ENCODE measurements at places on chromosomes 7 and 10.
A peak's percentile ranks its signal among the peaks of the same experiment; 100 is the strongest.

DNA sequence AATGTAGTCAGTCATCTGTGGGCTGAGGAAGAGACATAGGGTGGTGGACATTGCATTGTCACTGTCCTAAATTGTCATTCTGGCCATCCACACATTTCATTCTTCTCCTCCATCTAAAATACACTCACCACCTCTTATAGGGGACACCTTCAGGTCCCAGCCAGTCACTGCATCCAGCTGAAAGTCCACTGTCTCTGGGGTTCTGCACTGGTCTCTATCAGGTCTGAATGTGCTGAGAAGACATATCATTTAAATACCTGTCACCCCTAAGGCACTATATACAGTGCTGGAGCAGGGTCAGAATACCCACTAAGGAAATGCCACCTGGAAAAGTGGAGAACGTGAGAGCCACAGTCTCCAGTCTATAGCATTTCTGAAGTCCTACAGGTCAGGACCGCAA is 29.6 kb downstream of the SH2D4B start:
- DNase-seq, result no peak

- DNase-seq, result no peak
Observed at GRCh38 chr7:106220307-106220706, 64.5 kb downstream of the NAMPT start.

DNA sequence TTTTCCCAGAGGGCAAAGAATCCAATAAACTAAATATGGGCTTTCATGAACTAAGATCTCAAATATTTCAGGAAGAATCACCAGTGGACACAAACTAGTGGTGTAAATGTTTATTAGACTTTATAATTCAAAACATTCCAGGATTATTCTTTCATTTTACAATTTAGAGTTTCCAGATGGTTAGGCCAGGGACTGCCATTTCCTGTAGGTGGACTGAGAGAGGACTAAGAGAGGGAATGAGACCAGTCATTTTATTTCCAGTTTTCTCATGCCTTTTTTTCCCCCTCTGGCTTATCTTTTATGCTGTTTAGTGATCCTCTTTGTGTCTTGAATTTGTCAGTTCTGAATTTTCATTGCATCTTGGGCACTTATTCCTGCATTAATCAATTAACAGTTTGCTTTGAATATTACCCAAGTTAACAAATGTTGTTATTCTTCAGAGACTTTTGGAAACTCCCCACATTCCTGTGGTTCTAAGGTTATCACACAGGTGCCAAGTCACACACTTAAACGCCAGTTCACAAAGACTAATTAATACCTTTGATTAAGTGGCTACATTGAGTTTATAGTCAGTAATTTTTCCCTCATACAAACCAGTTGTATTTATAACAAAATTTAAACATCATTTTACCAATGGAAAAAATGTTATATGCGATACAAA is 12.3 kb downstream of the CISD1 start:
- no peak for DNase-seq

- no peak for DNase-seq
Observed at GRCh38 chr7:18212308-18212707, 184.7 kb upstream of the PRPS1L1 start.

GRCh38 chr10:94678475-94678874 is 5.1 kb upstream of the CYP2C18 start:
- DNase-seq, result no peak

GRCh38 chr7:68152205-68152604 is 1155.6 kb downstream of the TYW1 start:
- DNase-seq, result no peak

DNA sequence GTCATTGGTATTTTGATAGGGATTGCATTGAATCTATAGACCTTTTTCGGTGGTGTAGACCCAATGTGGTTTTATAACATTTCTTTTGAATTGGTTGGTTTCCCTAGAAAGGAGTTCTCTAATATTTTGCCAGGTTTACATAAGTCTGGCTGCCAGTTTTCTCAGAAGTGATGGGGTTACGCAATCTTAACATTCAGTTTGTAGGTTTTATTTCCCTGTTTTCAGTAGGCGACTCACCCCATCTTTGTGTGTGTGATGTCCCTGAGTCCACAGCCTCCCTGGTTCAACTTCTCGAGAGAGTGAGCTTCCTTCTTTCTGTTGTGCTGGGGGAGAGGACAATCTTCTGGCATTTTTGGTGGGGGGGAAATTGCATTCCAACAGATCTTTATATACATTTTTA is 9.6 kb upstream of the KIF5B start:
- DNase-seq, result peak; percentile 4

DNA sequence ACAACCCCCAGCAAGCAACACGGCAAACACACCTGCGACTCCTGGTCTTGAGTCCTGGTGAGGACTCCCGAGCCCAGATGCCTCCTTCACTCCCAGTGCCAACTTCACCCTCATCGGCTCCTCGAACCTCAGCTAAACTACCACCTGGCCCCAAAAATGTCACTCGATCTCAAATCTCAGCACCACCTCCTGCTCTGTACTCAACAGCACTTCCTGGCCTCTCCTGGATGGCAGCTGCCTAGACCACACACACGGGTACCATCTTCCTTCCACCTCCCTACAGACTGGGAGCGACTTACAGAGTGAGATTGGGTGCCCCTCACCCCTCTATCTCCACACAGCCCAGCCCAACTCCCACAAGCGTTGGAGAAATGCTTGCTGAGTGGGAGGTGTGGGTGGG is 123.9 kb upstream of the MGMT start:
- no peak for DNase-seq

GRCh38 chr10:35340975-35341374 is 4.7 kb downstream of the CCNY start:
- DNase-seq, result no peak

DNA sequence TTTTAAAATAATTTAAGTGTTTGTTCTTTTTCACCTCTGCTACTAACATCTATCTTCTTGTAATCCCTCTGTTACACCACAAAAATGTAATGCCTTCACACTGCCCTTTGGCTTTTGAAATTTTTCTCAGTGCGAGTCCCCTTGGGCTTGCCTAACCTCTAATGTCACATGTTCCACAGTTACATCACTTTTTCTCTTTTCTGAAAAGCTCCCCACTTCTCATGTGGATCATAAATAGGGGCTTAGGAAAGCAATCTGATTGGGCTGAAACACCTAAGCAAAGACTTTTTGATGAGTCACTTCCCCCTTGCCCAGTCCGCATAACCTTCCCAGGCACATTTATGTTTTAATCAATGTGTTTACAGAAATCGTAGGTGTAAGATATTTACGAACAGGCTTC is 288.2 kb downstream of the IPMK start:
- no peak for DNase-seq

DNA sequence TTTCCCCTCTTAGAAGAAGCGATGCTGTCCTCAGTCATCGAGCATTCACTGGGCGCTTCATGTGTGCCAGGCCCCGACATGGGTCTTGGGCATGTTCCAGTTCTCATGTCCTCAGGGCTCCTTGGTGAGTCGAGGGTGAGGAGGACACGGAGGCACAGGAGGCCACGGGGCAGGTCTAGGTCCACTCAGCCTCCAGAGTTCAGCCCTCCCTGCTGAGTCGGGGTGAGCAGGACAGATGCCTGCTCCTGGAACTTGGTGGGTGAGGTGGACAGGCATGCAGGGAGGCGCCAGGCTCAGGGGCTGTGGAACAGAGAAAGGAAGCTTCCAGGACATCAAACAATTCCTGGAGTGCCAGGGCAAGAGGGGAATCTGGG is 87.4 kb downstream of the BMS1 start:
- DNase-seq, result no peak

DNA sequence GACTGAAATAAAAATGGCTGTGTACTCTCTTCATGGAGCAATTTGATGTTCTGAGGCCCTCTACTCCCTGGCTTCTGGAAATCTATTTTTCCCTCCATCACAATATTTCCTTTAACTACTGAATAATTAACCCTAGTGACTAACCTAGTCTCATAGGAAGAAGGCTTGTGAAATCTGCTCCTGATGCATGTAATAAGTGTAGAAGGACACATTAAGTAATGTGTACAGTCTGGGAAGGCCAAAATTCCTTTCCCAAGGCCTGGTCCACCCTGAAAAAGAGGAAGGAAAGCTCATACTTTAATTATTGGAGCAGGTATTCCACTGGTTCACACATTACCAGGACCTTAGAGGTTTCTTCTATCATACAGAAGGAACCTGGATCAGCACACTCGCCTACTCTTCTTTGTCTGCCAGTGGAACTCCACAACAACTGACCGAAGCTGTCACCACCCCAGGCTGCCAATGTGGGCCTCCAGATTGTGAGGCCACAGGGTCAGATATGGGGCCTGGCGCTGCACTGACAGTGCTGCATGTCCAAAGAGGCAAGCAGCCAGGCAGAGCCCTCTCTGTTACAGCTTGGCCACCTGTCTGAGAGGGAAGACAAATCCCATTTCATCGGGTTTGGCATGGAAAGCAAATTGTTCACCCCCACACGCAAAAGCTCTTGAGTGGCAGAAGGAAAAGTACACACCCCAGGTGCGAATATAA is 54.4 kb upstream of the FAM133B start:
- DNase-seq, result peak; percentile 33

DNA sequence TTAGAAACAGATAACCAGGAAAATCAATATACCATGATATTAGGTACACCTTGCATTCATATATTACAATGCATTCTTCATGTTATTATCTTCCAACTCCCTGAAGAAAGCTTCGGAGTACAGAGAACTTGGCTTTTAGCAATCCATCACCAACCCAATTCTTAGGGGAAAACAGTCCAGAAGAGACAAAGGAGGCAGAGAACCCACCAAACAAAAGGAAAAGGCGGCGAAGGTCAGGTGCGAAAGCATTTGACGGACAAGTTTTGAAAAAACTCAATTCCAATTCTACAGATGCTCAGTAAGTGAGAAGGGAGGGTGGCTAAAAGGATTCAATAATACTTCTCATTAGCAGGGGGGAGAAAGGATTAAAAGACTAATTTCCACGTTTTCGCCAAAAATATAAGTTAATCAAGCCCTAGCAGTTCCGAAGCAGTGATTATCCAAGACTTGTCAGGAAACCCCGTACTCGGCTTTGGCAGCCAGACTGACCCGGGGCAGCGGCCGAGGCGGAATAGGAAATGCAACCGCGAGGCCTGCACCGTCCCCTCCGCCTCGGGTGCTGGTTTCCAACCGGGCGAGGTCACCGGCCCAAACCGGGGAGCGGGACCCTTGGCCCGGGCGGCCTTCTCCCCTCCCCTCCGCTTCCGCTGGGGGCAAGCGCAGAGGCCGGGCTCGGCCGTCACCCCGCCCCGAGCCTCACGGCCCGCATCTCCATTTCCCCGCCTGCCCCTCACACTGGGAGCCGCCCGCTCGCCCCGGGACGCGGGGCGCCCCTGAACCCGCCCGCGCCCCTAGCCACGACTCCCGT is 747 bp downstream of the GDI2 start:
- peak; percentile 32 for DNase-seq

GRCh38 chr7:66110856-66111255 is 3.8 kb upstream of the CRCP start:
- no peak for DNase-seq

GRCh38 chr7:21443149-21443841 is 15.4 kb downstream of the SP4 start:
- DNase-seq, result no peak

- no peak for DNase-seq
Observed at GRCh38 chr7:75727881-75728593, 10.7 kb downstream of the HIP1 start.

- DNase-seq, result no peak
Observed at GRCh38 chr7:31054608-31055278, 2.6 kb downstream of the ADCYAP1R1 start.

DNA sequence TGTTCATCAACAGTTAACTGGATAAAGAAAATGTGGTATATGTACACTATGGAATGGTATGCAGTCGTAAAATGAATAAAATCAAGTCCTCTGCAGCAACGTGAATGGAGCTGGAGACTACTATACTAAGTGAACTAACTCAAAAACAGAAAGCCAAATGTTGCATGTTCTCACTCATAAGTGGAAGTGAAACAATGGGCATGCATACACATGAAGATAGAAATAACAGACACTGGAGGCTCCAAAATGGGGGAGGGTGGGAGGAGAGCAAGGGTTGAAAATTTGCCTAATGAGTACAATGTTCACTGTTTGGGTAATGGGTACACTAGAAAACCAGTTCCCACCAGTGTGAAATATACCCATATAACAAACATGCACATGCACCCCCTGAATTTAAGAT is 179.5 kb downstream of the ZWINT start:
- no peak for DNase-seq

DNA sequence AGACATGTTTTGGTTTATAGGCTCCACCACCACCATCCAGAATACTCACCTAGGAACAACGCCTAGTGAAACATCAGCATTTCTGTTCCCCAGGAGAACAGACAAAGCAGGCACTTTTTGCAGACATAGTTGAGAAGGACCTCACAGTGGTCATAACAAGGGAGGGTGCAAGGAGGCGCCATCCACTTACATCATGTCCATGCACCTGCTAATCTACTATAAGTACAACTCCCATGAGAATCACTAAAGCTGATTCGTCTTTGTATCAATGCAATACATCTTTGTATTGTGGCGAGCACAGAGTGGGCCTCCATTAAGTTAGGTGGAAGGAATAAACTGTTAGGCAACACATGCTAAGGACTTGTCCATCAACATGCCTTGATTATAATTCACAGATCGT is 207.1 kb downstream of the KCNMA1 start:
- DNase-seq, result no peak

DNA sequence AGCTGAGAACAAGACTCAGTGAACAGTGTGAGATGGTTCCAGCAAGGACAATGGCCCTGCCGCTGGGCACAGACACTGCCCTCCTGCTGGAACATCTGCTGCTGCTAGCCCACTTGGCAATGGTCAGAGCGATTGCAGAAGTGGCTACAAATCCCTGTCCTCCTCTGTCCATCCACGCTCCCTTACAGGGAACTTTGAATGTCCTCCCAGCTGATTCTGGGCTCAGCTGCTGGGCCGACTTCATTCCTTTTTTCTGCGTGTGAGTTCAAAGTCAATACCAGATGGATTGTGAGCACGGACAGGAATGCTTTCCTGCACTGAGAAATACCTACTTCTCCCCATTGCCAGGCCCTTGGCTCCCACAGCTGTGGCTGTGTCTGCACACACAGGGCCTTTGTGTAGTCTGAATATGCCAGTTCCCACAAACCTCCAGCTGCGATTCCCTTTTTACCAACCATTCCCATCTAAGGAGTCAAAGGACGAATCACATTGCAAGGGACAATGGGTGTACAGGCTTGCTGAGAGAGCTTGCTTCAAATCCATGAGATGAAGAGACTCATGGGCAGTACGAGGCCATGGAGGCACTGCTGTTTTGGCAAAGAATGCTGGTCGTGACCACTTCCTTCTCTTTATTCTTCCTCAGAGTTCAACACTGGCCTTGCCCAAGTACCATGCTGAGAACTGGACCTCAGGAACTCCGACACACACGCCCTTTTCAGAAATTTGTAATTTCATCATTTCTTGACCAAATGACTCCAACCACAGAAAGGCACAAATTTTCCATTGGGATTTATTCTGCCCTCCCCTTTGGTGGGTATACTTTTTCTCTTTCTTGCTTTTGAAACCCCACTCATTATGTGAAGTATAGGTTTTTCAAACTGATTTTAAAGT is 44.2 kb downstream of the BPGM start:
- DNase-seq, result peak; percentile 71

- DNase-seq, result no peak
Observed at GRCh38 chr10:131630772-131631258, 270.0 kb upstream of the PPP2R2D start.
